Aorta (tissue), 5 donors: ENCODE measurements at places on chromosomes 5 and 9. TPM values are rescaled to one million over a fixed set of nuclear protein-coding genes. Genes with fewer than 3 reads are reported as not detected.

The FCN2 gene
- not detected for total RNA-seq

The SH2D3C gene
- total RNA-seq: 34.8 TPM

The LCN15 gene
- not detected for total RNA-seq

The TRIM52 gene
- total RNA-seq: 18.7 TPM

The SHOC1 gene
- total RNA-seq: not detected

The PCDHGA10 gene
- 6.1 TPM for total RNA-seq

The TMEM245 gene
- 49.4 TPM for total RNA-seq

The BTNL3 gene
- not detected for total RNA-seq

The FIBCD1 gene
- not detected for total RNA-seq

DNA sequence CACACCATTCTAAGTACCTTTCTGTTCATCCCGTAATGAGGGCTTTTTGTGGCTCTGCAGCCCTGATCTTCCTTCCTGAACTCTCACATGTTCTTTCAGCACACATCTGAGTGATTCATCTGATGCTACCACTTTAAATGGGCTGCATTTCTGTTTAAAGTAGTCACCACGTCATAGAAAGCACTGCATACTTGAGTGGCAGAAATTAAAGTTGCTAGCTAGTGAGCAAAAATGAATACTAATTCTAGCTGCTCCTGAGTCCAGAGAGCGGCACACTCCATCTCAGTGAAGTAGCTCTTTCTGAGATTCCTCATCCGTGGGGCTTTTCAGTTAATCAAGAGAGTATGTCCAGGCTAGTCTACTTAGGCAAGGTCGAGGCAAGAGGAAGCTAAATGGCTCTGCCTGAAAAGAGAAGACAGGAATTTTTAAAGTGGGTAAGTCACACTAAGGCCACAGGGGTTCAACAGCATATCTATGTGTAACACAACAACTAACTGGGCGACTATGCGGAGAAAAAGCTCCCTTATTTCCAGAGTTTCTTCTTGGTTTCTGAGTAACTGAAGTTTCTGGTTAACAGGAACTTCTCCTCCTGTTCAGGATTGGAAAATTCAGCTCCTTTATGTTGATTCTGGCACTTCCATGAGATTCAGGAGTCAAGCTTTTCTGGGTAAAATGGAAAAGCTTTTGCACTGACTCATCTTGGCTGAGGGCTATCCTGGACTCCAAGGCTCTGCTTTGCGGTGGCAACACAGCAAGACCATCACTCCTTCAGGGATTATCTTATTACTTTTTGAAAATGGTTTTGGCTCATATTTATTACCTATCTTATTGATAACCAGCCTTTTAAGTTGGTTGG is 109.5 kb downstream of the TAF11L14 start:
- H3K4me1 ChIP-seq: peaks cover 4% of the 10 kb centered on the region
- peak overlapping the region; percentile 28 for H3K4me3 ChIP-seq
- H3K36me3 ChIP-seq: no peaks in the 10 kb centered on the region
- no peak for DNase-seq
- H3K27ac ChIP-seq: peak overlapping the region; percentile 72

GRCh38 chr5:123157791-123158581 is 68.9 kb downstream of the PRDM6 start:
- peaks cover 7% of the 10 kb centered on the region for H3K36me3 ChIP-seq
- peaks cover 4% of the 10 kb centered on the region for H3K4me1 ChIP-seq
- no peaks in the 10 kb centered on the region for H3K27me3 ChIP-seq
- no peak for DNase-seq
- no peak overlapping the region for H3K4me3 ChIP-seq

GRCh38 chr5:145316282-145316681 is 518.9 kb downstream of the PRELID2 start:
- no peak for DNase-seq
- no peak overlapping the region for H3K27ac ChIP-seq
- no peaks in the 10 kb centered on the region for H3K27me3 ChIP-seq
- no peaks in the 10 kb centered on the region for H3K36me3 ChIP-seq

- H3K4me3 ChIP-seq: no peak overlapping the region
- H3K27me3 ChIP-seq: no peaks in the 10 kb centered on the region
- H3K4me1 ChIP-seq: no peaks in the 10 kb centered on the region
- H3K27ac ChIP-seq: no peak overlapping the region
These were observed 26.1 kb downstream of the HMGCR start for GRCh38 chr5:75363111-75363510.

GRCh38 chr5:103693517-103693916 is 130.9 kb upstream of the NUDT12 start:
- no peak overlapping the region for H3K4me3 ChIP-seq
- no peaks in the 10 kb centered on the region for H3K27me3 ChIP-seq
- no peak for DNase-seq
- no peaks in the 10 kb centered on the region for H3K36me3 ChIP-seq
- peaks cover 2% of the 10 kb centered on the region for H3K4me1 ChIP-seq

DNA sequence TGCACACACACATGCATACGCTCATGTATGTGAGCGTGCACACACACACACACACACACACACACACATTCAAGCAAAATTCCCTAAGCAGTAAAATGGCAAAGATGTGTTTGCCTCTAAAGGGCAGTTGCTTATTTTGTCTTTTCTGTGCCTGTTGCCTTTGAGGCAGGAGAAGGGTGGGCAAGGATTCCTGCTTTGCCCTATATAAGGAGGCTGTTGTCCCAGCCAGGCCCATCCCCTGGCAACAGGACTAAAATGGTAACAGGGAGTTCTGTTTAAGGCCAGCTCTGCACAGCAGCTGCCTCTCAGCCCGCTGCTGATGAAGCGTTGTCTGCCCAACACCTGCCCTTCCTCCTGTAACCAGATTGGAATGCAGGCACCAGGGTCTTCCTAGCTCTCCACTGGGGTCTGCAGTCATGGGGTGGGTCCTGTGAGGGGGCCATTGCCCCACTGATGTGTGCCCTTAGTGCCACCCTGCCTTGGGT is 64.4 kb downstream of the PPARGC1B start:
- H3K27ac ChIP-seq: no peak overlapping the region
- no peaks in the 10 kb centered on the region for H3K27me3 ChIP-seq
- H3K36me3 ChIP-seq: no peaks in the 10 kb centered on the region
- H3K4me3 ChIP-seq: no peak overlapping the region
- no peaks in the 10 kb centered on the region for H3K4me1 ChIP-seq

- DNase-seq: no peak
- H3K27me3 ChIP-seq: no peaks in the 10 kb centered on the region
- no peak overlapping the region for H3K4me3 ChIP-seq
- H3K36me3 ChIP-seq: no peaks in the 10 kb centered on the region
- no peak overlapping the region for H3K27ac ChIP-seq
These were observed 52.3 kb upstream of the MTAP start for GRCh38 chr9:21750021-21750735.

- H3K4me3 ChIP-seq: no peak overlapping the region
- H3K36me3 ChIP-seq: no peaks in the 10 kb centered on the region
- no peak overlapping the region for H3K27ac ChIP-seq
- no peaks in the 10 kb centered on the region for H3K4me1 ChIP-seq
- no peaks in the 10 kb centered on the region for H3K27me3 ChIP-seq
These were observed 279.9 kb upstream of the TARS1 start for GRCh38 chr5:33160871-33161270.

GRCh38 chr9:115220319-115221005 is 102.5 kb upstream of the TNC start:
- no peaks in the 10 kb centered on the region for H3K36me3 ChIP-seq
- no peaks in the 10 kb centered on the region for H3K27me3 ChIP-seq
- H3K4me3 ChIP-seq: no peak overlapping the region
- DNase-seq: no peak
- H3K4me1 ChIP-seq: no peaks in the 10 kb centered on the region
- H3K27ac ChIP-seq: no peak overlapping the region

DNA sequence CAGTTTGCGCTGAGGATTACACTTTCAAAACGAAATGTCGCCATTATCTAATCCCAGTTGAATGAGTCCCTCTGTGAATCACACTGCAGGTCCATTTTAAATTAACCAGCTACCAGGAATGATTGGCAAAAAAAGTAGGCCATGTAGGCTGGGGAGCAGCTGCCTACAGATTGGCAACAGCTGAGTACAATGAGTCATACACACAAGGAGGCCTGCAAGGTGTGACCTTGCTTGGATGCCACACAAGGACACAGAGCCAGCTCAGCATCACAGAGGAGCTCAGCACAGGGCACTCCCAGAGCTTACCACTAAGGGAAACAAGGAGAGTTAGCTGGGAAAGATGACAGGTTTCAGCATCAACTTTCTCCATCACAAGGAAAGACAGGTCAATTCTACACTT is 12.9 kb downstream of the HAVCR1 start:
- H3K36me3 ChIP-seq: no peaks in the 10 kb centered on the region
- no peak overlapping the region for H3K27ac ChIP-seq
- H3K4me3 ChIP-seq: no peak overlapping the region
- H3K4me1 ChIP-seq: no peaks in the 10 kb centered on the region

DNA sequence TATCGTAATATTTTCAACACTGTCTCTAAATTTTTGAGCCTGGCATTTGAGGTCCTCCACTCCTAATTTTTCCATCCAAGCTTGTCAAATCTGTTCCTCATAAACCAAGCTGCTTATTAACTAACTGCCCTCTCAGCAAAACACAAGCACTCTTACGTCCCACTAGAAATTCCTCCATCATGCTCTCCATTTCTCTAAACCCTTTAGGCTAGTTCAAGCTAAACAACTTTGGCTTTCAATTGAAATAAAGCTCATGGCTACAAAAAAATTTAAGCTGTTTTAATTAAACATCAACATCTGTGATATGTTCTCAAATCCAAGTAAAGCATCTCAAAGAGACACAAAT is 45.7 kb downstream of the RNF145 start:
- no peaks in the 10 kb centered on the region for H3K4me1 ChIP-seq
- no peak overlapping the region for H3K27ac ChIP-seq
- no peaks in the 10 kb centered on the region for H3K27me3 ChIP-seq
- H3K36me3 ChIP-seq: no peaks in the 10 kb centered on the region
- H3K4me3 ChIP-seq: no peak overlapping the region
- DNase-seq: no peak
